ENCODE measurements at places on chromosomes 12 and 14.

DNA sequence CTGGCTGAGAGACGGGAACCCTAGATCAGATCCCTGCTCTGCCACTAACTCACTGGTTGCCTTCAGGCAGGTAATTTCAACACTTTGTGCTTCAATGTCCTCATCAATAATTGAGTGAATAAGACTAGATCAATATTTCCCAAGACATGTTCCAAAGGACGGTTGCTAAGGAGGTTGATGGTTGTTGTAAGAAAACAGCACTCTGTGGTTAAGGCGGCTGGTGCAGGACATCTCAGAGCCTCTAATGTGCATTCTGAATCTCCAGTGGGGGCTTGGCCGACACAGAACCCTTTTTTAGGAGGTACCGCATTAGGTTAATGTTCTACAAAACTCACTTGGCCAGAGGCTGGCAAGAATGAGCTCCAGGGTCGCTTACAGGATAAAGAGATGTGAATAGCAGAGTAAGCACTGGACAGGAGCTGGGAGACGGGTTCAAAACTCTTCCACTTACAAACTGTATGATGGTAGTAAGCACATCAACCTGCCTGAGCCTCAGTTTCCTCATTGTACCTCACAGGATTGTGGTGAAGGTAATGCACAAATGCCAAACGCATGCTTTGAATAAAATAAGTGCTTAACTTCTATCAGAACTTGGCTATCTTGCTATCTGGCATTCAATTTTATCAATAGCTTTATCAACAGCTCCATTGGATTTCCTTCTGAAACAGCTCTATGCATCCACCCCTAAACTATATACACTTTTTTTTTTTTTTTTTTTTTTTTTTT lies 136.9 kb upstream of the PARP11 start:
- no peak for DNase-seq

DNA sequence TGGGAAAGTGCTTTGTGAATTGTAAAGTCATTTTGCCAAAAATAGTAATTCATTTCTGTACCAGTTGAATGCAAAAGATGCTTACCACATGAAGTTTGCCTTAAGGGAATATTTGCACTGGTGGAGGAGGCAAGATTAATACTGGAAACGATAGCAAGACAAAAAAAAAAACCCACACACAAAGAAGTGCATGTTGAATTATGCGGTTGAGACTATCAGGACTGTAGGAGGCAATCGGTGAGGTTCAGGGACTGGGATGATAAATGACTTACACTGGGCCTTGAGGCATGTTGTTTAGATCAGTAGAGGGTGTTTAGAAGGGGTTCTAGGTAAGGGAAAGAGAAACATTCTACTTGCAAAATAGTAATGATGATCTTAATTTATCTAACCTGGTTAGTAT lies 142.2 kb upstream of the HMGA2 start:
- DNase-seq: no peak

- no peak for DNase-seq
Measured at GRCh38 chr12:66903782-66904396, 225.0 kb upstream of the GRIP1 start.

- no peak for DNase-seq
Measured at GRCh38 chr14:36493761-36494160, 26.3 kb downstream of the NKX2-1 start.

- no peak for DNase-seq
Measured at GRCh38 chr12:8553088-8553627, 12.5 kb upstream of the CLEC4E start.

GRCh38 chr12:51326698-51327439 lies 2.9 kb upstream of the BIN2 start:
- DNase-seq: no peak

DNA sequence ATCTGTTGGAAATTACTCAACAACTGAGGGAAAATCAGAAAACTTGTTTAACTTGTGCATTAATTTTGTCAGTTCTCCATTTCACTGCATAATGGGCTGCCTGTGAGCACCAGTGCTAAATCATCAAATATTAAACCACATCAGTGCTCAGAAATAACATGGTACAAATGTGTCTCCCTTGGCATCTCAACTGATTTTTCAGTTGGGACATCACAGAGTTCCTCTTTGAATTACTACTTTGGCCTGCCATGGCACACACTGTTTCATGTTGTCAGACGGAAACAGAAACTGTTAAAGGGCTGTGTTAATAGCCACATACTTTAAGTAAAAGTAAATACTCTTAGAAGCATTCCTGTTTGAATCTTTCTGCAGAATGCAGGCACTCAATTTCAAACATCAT lies 42.1 kb upstream of the STRN3 start:
- DNase-seq: no peak

DNA sequence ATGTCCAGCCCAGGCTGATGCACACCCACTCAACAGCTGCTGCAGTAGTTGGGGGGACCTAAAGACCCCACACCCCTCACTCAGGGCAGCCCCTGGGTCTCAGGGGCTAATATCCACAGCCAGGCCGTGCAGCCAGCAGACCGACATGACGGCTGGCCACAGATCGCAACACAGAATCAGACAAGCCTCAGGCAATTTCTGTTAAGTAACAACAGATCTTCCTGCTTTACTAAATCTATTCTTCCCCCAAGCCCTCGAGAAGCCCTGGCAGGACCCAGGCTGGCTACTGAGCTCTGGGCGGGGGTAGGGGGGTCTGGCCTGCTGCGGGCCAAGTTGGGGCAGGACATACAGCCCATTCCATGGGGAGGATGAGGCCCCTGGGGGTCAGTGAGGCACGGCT lies 28.0 kb upstream of the NUDT14 start:
- DNase-seq: no peak

DNA sequence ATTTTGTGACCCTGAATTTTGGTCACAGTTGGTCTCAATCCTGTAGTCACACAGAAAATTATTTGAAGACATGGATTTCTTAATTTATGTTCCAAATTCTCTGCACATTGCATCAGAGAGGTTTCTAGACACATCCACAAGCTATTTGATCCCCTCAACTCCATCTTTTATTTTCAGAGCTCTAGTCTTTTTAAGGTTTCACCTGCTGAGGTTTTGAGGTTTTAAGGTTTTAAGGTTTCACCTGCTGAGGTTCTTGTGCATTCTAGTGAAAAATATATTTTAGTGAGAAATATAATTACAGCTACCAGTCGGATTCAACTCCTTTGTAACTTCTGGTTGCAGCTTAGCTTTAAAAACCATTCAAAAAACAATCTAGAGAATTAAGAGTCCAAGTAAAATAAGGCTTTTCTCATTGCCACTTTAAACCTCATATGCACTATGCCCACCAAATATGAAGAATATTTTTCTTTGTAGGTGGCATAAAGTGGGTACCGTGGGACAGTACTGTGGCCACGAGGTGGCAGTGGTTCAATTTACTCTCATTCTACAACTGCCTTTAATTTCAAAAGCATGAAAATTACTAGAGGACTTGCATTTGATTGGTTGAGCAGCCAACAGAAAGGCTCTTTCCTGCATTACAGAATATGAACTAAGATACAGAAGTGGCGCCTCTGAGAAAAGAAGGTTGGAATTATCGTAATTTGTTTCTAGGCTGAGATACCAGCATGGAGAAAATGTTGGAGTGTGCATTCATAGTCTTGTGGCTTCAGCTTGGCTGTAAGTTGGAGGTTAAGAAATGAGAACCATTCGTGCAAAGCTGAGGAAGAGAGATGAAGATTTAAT lies 366.5 kb upstream of the OR4E1 start:
- no peak for DNase-seq

- DNase-seq: no peak
Measured at GRCh38 chr12:53624956-53625355, 1.2 kb downstream of the ATF7 start.

- DNase-seq: no peak
Measured at GRCh38 chr14:92552066-92552465, 38.5 kb downstream of the RIN3 start.

- DNase-seq: no peak
Measured at GRCh38 chr12:10397296-10397695, 7.5 kb upstream of the KLRK1 start.

GRCh38 chr14:88422919-88423650 lies 37.6 kb downstream of the SPATA7 start:
- no peak for DNase-seq

DNA sequence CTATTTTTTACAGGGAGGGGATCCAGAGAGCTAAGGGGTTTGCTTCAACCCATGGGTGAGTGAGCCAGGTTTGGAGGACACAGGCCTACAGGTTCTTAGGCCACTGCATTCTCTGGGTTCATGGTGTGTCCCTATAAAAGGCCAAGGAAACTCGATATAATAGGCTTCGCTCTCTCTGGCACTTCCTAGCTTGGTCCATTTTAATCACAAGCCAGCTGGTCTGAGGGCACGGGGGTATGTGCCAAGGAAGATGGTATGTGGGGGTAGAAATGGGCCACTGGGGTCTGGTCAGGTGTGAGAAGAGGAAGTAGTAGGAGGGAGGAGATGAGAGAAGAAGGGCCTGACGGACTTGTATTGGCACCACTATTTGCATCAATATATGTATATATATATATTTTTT lies 4.9 kb downstream of the ETV6 start:
- no peak for DNase-seq

DNA sequence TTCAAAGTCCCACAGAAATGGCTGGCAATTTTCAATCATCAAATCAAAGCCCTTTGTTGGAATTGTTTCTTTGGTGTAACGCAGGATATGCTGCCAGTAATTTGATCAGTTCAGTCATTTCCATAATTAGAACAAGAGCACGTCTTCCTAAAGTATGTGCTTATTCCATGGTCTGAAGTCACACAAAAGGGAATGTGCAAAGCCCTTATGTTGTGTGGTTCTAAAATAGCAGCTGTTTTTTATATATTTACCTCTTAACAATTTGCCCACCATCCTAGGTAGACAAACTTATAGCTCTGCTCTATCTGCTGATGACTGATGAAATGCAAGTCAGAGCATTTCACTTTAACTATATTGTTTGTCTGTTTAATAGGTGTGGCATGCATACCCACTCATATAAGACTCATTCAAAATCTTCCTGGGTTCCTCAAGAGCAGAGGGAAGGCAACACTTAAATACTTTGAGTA lies 176.1 kb upstream of the SLC38A2 start:
- no peak for DNase-seq

GRCh38 chr14:26595926-26596542 lies 1.8 kb downstream of the NOVA1 start:
- no peak for DNase-seq

GRCh38 chr12:131636266-131636665 lies 74.6 kb upstream of the SFSWAP start:
- DNase-seq: no peak

- no peak for DNase-seq
Measured at GRCh38 chr12:123401753-123402683, 18.1 kb downstream of the KMT5A start.

- no peak for DNase-seq
Measured at GRCh38 chr12:12723149-12723680, 6.0 kb downstream of the CDKN1B start.

- no peak for DNase-seq
Measured at GRCh38 chr14:77416836-77417235, 6.5 kb downstream of the NOXRED1 start.

DNA sequence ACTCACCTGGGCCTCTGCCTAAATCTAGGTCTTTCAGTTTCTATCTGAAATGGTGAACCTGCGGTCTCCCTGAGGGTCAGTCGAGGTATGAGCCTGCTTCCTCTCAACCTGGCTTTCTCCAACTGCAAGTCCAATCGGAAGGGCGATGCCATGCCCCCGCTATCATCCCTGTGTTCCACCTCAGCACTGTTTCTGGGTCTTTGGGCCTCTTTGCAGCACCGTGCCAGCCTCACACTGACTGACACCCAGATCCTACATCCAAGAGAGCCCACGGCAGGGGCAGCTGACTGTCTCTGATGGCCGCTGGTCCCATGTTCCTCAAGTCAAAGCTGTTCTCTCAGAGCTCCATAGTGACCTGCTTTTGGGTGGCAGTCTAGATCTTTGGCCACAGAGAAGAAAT lies 120.7 kb downstream of the PAPOLA start:
- DNase-seq: no peak

DNA sequence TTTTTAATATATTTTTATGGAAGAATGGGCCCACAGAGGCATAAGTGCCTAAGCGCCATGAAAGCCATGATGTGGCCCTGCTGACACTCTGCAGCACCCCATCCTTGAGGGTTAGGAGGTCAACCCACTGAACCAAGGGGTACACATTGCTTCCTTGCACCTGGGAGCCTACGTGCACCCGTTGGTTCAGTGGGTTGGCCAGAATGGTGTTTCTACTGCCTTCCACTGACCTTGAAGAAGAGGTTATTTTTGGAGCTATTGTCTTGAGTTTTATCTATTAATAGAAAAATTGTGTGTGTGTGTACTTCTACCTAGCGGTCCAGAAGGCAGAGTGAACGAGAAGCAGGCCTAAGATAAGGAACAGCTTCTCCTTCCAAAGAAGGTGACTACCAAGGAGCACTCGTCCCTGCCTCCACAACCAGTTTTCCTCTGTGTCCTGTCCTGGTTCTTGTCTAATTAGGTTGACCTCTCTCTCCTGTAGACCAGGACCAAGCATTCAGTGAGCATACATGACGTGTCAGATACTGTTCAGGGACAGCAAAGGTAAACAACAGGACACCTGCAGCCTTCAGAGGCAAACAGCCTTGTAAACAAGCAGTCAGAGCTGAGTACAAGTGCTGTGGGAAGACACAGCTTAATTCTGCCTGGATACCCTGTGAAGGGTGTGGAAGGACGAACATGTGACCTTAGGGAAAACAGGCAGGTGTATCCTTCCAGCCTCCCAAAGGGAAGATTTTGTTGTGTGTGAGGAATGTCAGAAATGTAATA lies 30.4 kb upstream of the PLEK2 start:
- no peak for DNase-seq

DNA sequence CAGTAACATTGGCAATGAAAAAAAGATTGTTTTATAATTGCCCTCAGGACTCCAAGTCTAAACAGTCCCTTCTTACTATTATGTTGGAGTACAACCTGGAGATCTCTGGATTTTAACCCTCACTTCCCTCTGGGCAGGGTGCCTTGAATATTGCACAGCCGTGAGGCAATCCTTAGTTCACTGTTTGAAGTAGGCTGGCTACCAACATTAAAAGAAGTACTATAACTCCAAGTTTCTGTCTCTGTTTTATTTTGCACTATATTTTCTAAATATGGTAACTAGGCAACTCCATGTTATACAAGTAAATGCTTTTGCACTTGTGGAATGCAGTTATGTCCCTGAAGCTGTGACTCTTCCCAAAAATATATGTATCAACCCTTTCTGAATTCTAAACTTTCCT lies 490.7 kb downstream of the EGLN3 start:
- DNase-seq: no peak

DNA sequence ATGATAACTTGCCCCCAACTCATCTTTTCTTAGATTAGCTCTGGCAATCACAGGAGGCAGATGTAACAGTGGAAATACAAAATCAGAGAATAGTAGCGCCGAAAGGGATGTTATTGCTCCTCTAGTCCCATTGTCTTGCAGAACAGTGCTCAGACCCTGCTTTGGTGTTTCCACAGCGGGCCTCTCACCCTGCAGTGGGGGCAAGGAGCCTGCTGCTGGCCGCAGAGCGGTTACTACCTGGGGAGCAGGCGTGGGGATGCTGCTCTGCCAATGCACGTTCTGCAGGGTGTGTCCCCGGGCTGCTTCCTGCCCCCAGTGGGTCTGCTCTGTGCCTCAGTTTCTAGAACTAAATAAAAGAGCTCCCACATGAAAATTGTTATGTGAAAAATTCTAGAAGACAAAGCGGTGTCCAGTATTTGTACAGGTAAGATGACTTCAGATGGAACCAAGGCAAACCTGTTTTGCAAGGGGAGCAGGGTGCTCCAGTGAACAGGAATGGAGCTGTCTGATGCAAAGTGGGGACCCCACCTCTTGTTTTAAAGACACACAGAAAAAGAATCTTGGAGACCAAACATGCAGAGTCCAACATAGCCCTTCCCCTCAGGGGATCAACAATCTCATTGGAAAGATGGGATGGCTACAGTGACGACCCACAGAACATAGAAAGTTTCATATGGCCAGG lies 35.5 kb downstream of the LRRC74A start:
- DNase-seq: no peak
